ENCODE measurements at places on chromosomes 7 and 10.
A peak's percentile ranks its signal among the peaks of the same experiment; 100 is the strongest.

DNA sequence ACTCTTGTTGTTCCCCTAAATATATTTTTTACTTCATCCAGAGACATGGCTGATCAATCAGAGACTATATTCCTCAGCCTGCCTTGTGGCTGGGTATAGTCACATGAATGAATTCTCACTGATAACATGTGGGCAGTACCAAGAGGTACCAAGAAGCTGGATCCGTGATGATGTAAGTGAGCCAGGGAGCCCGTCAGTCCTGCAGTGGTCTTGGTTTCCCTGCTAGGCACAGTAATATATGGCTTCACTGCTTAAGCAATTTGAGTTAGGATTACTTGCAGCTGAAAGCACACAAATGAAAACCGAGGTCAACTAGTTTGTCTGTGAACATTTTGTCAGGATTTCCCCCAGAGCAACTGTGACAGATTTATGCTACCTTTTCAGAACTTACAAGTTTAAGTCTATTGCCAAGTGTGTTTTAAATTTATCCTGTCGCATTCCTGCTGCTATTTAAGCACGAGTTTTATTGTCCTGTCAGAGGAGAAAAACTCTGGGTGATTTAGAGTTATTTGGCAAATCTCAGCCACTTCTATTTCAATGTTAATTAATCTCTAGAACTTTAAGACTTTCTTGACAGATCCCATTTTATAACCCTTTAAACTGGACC lies 381.8 kb downstream of the PHF14 start:
- no peak for DNase-seq

DNA sequence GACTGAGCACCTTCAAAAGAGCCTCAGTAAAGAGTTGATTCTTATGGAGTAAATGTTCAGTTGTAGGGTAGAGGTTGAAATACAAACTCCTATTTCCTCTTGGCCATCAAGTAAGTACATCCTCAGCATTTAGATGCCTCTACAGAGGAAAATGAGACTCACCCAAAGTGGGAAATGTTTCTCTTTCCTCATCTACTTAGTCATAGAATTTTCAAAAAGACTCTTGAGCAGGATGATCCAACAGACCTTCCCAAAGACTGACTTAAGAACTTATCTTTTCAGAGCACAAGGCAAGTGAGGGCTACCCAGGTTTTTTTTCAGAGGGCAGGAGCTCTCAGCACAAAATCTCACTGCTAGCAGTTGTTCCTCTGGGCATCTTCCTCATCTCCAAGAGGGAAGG lies 449.1 kb downstream of the KCNMA1 start:
- no peak for DNase-seq

- no peak for DNase-seq
Measured at GRCh38 chr7:99253369-99253768, 19.3 kb upstream of the MYH16 start.

- DNase-seq, result no peak
Measured at GRCh38 chr10:72692744-72692993, 726 bp downstream of the MCU start.

DNA sequence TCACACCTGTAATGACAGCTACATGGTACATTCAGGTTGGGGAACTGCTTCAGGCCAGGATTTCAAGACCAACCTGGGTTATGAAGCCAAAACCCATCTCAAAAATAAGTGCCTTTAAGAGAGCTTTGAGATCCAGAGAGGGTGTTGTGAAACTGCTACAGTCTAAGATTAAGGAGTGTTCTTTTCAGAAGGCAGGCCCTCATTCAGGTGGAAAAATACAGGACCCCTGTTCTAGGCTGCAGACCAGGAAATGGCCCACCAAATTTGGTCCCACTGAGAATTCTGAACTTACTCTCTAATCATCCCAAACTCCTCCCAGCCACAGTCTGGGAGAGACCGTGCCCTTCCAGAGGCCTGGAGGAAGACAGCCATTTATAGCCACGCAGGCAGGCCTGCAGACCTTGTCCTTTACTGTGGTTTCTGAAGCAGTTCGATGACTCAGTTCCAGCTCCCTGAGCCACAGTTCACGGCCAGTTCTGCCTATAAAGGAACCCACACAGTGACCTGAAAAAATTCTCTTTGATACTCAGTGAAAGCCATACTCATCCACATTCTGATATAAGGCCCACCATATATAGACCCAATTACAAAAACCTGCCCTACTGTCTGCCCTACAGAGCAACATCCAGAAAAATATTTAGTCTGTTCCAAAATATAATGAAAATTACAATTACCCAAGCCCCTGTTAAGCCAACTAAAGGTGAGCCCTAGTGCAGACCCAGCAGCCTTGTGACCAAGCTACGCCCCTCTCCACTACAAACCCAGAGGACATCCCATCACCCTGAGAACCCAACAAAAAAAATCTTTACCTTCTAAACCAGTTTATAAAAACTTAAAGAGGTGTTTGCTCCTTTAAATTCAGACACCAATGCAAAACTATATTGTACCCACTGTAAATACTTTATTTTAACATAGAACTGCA lies 21.2 kb downstream of the ZNF680 start:
- DNase-seq, result no peak

GRCh38 chr7:31261341-31261740 lies 79.2 kb downstream of the NEUROD6 start:
- no peak for DNase-seq

DNA sequence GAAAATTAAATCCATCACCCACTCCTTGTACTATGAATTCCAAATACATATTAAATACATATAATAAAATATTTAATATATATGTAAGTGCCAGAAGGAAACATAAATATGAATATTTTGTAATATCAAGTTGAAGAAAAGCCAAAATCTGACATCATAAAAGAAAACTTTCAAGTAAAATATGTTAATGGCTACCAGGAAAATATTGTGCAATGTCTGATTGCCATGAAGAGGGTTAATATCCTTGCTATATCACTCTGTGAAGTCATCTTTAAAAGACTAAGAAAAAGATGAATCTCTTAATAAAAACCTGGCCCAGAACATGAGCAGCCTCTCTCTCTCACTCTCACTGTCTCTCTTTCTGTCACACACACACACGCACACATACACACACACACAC lies 130.2 kb downstream of the EGFR start:
- DNase-seq, result no peak

- no peak for DNase-seq
Measured at GRCh38 chr10:92965314-92965713, 95.3 kb upstream of the CYP26C1 start.

- DNase-seq, result no peak
Measured at GRCh38 chr7:67518580-67518979, 521.9 kb downstream of the TYW1 start.

DNA sequence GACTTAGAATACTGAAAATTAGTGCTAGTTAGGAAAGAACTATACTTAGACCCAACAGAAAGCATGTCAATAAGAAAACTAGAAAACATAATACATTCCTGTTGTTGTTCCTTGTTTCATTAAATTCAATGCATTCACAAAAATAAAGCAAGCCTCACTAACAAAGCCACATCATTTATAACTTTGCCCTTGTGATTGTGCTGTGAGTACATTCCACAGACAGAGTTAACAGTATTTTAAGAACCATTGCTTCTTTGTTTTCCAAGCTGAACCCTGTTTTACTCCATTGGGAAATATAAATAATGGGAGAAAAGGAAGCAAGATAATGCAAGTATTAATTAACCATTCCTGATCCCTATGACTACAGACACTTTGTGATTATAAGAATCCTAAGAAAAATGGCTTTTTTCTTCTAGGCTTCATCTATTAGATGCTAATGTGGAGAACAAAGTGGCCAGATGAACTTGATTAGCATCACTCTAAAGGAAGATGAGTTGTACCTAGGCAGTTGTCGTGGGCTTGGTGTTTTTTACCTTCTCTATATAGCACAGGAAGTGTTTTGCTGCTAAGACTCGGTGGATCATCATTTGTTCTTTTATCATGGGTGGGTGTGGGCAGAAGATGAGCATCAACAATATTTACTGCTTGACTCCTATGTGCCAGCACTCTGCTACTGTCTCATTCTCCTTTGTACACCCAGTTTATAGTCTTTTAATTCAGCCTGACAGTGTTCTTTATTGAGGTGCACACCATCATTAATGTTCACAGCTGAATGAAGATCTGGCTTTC lies 34.2 kb upstream of the ZNRF2 start:
- no peak for DNase-seq

- DNase-seq, result no peak
Measured at GRCh38 chr10:79266543-79267312, 80.5 kb upstream of the PPIF start.

GRCh38 chr7:34848670-34849069 lies 188.6 kb downstream of the DPY19L1 start:
- DNase-seq, result no peak

- no peak for DNase-seq
Measured at GRCh38 chr10:128416231-128416630, 290.0 kb upstream of the MKI67 start.

DNA sequence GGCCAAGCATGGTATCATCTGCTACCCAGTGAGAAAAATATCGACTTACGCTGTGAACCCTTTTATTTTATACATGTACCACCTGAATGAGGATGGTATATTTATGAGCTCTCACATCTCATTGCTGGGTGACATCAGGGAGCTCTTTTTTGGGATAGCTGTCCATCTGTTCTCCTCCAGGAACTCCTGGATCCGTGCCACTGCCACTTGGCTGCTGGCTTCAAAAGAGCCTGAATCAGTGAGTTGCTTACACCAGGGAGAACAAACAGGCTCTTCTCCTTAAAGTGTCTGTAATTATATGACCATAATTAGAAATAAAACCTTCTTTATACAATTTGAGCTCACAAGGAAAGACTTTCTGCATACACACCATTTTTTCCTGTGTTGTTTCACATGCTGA lies 106.2 kb downstream of the KAT6B start:
- DNase-seq, result no peak

- DNase-seq, result no peak
Measured at GRCh38 chr7:28700790-28701203, 257.3 kb downstream of the TRIL start.

DNA sequence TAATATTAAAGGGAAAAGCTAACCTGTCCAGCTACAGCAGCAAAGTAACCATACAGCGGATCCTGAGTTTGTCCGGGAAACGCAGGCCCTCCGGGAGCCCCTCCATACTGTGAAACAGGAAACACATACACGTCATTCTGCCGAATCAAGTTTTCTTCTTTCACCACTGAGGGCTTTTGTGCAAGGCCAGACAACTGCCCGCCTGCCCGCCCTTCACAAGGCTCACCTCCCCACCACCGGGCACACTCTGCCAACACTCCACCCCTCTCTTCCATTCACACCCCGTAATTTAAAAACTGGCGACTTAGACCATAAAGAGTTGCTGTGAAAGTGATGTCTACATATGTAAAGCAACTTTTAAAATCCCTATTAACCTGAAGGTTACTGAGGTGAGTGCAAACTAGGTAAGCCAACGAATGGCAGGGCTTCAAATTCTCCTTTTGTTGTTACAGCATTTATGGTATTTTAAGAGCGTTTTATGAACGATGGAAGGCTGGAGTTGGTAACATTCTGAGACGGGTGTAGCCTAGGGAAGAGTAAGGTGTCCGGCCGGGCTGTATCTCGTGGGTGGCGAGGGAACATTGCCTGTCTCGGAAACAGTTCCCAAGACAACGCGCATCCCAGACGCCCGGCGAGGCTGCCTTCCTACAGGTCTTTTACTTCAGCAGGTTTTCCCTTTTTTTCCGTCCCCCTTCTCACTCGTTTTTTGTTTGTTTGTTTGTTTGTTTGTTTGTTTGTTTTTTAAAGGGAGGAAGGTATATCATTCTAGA lies 817 bp downstream of the SRI start:
- DNase-seq, result peak; percentile 0

DNA sequence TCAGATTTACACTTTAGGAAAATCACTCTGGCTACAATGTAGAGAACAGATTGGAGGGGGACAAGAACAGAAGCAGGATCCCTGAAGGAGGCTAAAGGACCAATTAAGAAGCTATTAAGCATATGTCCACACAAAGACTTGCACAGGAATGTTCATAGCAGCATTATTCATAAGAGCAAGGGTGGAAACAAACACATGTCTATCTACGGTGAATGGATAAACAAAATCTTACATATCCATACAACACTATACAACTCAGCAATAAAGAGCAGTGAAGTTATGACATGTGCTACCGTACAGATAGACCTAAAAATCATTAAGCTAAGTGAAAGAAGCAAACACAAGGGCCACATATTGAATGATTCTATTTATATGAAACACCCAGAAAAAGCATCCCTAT lies 10.4 kb downstream of the CHCHD3 start:
- DNase-seq, result no peak

- no peak for DNase-seq
Measured at GRCh38 chr7:141477865-141478264, 73.3 kb upstream of the AGK start.

GRCh38 chr10:44419790-44420549 lies 35.1 kb upstream of the CXCL12 start:
- DNase-seq, result no peak

GRCh38 chr7:2631946-2632732 lies at the start of gene TTYH3:
Gene TTYH3, plus strand, starts transcription at chr7:2631986. Its CDS starts 170 bp downstream, at chr7:2632156.
- DNase-seq, result no peak

GRCh38 chr7:55253188-55253587 lies 111.9 kb upstream of the LANCL2 start:
- no peak for DNase-seq

GRCh38 chr10:43846187-43846680 lies 197.6 kb upstream of the ZNF32 start:
- no peak for DNase-seq

DNA sequence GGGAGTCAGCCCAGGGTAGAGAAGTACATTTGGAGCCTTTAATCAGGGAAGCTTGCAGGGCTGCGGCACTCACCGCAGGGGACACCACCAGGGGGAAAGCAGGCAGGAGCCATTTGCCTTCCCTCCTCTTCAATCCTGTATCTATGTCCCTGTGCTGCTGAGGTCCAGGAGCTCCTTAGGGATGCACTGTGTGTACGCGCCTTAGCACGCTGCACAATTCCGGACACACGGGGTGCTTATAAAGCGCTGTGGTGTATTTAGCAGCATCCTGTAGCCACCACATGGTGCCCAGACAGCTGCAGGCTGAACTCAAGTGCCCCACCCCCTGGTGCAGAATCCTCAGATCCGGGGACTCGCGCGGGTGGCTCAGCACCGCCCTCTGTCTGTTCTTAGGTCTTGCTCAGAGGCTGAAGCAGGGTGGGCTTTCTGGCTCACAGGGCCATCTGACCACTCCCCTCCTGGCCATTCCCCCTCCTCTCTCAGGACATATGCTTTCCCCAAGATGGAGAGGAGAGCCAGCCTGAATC lies 421.4 kb downstream of the SDK1 start:
- no peak for DNase-seq

- no peak for DNase-seq
Measured at GRCh38 chr7:20447021-20447650, 116.4 kb downstream of the ITGB8 start.

GRCh38 chr7:24885716-24886115 lies 94.3 kb downstream of the OSBPL3 start:
- no peak for DNase-seq

GRCh38 chr7:107613948-107614347 lies 33.9 kb downstream of the BCAP29 start:
- no peak for DNase-seq
